Lung (tissue), 17 donors: ENCODE measurements at places on chromosomes 1 and 21. TPM values are rescaled to one million over a fixed set of nuclear protein-coding genes. Genes with fewer than 3 reads are reported as not detected.

The GIPC2 gene
- total RNA-seq: 2.4 TPM

The STYXL2 gene
- 0.57 TPM for total RNA-seq

The RNF186 gene
- total RNA-seq: not detected

The SUSD4 gene
- total RNA-seq: 17.0 TPM

The RWDD3 gene
- 18.5 TPM for total RNA-seq

The INTS11 gene
- 102 TPM for total RNA-seq

The S100A16 gene
- 119 TPM for total RNA-seq

The IFNAR2 gene
- 22.6 TPM for total RNA-seq

The GREM2 gene
- total RNA-seq: 0.92 TPM

The DDR2 gene
- 55.7 TPM for total RNA-seq

The DIRAS3 gene
- total RNA-seq: 0.77 TPM

GRCh38 chr1:167158111-167158812 is 62.4 kb upstream of the POU2F1 start:
- DNase-seq: no peak

- DNase-seq: no peak
Observed at GRCh38 chr1:31799196-31799894, 16.5 kb downstream of the SPOCD1 start.

GRCh38 chr1:164311377-164311776 is 247.6 kb upstream of the PBX1 start:
- no peak for DNase-seq

DNA sequence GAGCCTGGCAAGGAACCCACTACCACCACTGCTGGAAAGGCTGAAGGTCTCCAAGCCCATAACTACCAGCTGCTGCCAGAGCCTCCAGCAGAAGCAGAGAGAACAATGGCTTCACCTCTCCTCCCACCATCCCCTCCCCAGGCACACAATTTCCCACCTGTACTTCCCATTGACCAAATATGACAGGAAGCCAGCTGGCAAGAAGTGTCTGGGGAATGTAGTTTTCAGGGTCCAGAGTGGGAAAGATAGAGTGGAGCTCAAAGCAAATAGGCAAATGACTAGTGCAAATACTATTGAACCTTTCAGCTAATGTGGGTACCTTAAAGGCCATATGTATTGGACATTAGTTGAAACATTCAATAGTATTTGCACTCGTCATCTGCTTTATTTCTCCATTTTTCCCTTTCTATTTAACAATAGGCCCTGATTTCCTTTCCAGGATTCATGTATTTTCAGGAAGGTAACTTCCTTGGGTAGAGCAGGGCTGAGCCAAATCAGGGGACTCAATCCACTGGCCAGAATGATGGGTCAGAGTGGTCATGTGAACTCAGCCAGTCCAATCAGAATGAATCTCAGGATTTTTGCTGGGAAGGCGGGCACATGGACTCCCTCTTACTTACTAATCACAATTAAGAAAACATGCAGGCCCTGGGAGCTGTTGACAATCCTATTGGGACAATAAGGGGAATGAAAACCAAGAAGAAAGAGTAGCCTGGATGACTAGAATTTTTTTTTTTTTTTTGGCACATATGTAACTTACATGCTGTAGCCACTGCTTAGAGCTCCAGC is 12.1 kb upstream of the NFYC start:
- DNase-seq: no peak

- DNase-seq: no peak
Observed at GRCh38 chr1:228058172-228058948, 24.1 kb upstream of the ARF1 start.

GRCh38 chr1:10795276-10796021 is 997 bp downstream of the CASZ1 start:
- DNase-seq: no peak

DNA sequence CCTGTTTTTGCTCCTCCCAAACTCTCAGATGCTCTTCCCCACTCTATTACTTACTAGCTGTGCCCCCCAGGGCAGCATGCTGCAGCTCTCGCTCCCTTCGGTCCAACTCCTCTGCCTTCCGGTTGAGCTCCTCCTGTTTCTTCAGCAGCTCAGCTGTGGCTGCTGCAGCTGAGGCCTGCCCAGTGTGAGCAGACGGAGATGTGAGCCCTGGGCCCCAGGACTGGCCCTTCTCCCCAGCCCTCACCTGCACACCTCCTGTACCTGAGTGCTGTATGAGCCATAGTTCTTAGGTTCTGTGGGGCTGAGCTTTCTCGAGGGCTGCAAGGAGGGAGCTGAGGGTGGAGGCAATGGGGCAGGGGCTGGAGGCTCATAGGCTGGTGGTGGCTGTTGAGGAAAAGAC is 1.9 kb downstream of the SCAMP3 start:
- DNase-seq: no peak

- DNase-seq: no peak
Observed at GRCh38 chr1:205975387-205975998, 27.7 kb downstream of the RAB7B start.

GRCh38 chr1:189211742-189212141 is 1265.9 kb downstream of the BRINP3 start:
- no peak for DNase-seq

- DNase-seq: no peak
Observed at GRCh38 chr1:235607284-235607683, 42.3 kb downstream of the GNG4 start.

DNA sequence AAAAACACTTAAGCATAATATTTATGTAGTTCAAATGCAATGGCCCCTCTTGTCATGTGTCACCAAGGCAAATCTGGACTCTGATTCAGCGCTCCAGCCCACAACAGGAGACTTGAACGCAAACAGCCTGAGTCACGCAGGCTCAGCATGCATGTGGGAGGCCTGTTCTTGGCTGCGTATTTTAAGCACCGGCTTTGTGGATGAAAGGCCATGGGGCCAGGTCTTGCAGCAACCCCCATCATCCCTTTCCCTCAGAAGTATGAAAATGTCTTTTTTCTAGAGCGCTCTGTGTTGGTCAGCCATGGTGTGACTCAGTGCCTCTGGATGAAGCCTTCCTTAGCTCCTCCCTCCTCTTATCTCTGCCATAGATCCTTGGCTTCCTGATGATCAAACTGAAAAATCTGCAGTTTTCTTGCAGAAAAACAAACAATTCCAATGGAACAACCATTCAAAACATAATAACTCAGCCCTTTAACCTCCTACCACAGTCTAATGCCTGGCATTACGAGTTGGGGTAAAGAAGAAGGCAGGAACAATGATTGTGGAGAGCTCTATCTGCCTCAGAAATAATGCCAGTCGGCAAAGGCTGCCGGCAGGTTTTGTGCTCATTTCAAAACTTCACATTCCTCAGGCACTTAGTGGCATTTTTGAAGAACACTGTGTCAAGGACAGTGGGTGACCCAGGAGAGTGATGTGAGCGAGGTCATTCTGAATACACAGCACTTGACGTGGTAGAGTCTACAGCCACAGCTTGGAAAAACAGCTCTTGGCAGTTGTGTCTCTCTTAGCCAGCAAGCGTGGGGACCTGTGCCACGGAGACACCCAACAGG is 167.5 kb downstream of the CLIC6 start:
- no peak for DNase-seq

DNA sequence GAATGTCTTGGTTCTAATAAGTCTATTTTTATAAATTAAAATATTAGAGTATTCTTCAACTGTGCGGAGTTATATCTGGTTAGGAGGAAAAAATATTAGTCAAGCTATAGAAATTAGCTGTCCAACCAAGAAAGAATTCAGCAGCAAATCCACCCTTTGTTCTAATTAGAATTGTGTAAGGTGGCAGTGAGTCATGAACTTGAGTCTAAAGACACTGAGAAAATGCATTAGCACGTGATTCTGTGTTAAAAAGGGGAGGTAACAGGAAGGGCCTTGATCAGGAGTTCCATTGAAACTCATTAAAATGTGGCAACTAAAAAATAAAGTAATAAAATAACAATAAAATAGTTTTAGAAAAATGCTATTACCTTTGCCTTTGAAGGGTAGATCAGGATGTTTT is 398.2 kb upstream of the RGS18 start:
- no peak for DNase-seq

- no peak for DNase-seq
Observed at GRCh38 chr1:236137285-236137852, 5.0 kb upstream of the GPR137B start.

GRCh38 chr1:3677484-3677883 is 25.2 kb downstream of the TP73 start:
- DNase-seq: no peak

- DNase-seq: no peak
Observed at GRCh38 chr1:163296504-163297263, 25.1 kb upstream of the NUF2 start.

DNA sequence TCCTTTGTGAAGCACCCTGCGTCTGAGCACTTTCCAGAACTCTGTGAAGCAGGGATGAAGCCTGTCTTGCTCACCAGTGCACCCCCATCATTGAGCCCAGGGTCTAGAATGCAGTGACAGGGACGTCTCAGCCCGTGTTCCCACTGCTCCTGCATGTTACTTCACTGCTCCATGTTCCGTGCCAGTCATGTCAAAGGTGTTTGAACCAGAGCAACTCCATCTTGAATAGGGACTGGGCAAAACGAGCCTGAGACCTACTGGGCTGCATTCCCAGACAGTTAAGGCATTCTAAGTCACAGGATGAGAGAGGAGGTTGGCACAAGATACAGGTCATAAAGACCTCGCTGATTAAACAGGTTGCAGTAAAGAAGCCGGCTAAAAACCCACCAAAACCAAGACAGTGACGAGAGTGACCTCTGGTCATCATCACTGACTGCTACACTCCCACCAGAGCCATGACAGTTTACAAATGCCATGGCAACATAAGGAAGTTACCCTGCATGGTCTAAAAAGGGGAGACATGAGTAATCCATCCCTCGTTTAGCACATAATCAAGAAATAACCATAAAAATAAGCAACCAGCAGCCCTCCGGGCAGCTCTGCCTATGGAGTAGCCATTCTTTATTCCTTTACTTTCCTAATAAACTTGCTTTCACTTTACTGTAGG is 63.2 kb downstream of the SDC3 start:
- no peak for DNase-seq

DNA sequence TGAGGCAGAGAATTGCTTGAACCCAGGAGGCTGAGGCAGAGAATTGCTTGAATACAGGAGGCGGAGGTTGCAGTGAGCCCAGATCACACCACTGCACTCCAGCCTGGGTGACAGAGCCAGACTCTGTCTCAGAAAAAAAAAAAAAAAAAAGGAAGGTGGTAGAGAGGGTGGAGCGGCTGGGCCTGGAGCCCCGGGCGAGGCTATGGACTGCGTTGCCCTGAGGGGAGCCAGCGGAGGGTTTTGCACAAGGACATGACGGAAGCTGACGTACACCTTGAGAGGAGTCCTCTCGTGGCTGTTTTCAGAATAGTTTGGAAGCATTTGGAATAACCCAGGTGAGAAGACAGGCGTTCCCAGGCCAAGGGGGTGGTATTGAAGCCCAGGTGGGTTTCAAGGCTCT is 6.9 kb upstream of the FBLIM1 start:
- DNase-seq: no peak

DNA sequence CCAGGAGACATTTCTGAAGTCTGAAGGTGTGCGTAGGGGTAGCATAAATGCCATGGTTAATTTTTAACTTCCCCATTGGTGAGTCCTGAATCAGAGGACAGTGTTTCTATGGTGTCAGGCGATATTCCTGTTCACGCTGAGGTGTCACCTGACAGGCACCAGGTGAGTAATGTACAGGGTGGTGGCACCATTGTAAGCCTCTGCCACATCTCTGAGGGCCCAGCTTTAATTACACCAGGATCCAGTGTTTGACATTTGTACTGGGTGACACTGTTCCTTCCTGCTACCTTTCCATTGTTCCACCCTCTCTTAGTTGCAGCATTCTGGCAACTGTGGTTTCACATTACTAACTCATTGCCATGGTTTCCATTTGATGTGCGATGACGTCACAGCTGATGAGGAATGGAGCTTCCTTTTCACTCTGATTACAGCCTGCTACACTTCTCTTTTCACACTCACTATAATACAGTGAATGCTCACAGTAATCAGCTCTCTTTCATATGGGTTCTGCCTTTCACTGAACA is 40.6 kb upstream of the MARK1 start:
- peak; percentile 53 for DNase-seq

DNA sequence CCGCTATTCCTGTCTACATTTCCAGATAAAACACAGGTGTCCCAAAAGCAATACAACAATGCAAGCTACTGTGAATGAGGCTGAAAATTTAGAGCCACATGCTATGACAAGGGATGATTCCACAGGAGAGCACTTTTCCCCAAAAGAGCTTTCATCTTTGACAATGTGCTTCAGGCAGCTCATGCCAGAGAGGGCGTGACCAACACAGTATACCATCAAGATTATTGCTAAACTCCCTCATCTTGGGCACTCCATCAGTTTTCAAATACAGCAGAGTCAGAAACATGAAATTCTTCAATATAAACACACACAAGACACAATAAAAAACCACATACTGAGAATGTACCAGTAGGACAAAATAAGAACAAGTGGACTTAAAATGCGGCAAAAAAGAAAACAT is 6.7 kb downstream of the GON4L start:
- DNase-seq: no peak

DNA sequence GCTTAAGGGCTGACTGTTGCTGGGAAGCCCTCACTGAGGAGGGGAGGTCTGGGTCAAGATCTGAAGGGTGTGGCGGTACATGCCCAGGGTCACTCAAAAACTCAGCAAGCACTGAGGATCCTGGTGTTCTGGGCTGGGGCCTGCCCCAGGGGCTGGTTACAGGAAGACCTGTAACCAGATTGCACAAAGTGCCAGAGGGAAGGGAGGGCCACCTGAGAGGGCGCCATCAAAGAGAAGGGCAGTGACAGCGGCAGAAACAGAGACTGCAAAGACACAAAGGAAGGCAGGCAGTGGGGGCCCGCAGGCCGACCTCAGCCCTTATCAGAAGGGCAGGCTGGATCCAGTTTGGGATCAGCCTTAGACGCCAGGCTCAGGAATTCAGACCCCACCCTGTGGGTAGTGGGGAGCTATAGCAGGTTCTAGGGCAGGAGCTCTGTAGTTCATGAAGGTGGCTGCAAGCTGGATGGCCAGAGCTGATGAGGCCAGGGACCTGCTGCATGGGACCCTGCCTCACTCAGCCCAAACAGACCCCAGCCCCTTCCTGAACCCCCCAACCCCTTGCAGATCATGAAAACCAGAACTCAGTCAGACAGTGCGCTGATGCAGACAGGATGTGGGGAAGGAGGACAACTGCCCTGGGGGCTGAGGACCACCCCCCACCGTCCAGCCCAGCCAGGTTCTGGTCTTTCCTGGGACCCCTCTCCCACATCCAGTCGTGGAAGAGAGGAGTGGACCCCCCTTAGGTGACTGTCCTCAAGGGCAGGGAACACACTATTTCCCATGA is 3.9 kb downstream of the SH2D5 start:
- no peak for DNase-seq

DNA sequence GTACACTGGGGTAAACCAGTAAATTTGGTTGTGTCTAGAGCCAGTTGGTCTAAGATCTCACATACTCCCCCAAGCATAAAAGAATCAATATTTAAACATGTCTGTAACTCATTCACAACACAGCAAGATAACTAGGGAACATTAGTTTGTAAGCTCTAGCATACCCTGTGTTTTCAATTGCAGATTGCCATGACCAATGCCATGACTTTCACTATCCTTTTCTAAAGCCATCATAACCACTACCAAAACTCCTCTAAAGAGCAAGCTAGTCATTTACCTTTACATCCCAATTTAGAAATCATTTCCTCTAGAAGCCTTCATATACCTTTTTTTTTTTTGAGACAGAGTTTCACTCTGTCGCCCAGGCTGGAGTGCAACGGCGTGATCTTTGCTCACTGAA is 56.5 kb upstream of the PLA2G4A start:
- no peak for DNase-seq
